ENCODE measurements at places on chromosomes 11 and 22.

GRCh38 chr22:39925273-39925672 lies 24.4 kb downstream of the GRAP2 start:
- no peak for DNase-seq

DNA sequence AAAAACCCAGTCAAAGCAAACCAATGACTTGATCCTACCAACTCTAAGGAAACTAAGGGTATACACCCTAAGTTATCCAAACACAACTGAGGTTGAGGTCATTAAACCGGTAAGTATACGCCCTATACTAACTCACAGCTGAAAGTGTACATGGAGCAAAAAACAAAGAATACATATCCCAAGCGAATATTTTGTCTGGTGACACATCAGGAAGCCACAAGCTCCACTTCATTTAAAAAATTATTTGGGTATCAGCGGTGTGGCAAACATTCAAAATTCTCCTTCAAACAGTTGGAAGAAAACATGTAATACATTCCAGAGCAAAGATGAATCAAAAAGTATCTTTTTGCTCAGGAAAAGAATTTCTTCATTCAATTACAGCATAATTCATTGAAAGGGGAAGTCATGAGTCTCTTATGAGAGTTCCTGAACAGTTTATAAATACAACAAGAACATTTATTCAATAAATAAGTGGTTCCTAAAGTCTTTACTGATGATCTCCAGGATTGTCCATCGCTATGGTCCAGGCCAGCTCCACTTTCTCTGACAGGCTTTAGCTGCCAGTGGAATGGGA lies 4.5 kb upstream of the JAML start:
- no peak for DNase-seq

DNA sequence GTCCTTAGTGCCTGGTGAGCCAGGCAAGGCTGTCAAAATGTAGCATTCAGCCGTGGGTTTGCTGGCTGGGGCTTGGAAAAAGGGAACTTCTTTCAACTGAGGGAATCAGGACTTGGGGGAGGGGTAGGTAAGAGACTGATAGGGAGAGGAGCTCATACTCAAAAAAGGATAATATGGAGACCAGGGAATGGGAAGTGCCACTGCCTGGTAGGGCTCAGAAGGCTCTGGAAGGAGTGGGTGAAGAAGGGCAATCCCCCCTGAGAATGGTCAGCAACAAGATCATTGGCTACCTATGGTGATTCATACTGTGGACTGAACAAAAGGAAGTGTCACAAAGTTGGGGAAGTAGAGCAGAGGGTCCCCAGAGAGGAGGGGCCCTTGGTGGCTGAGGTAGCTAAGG lies 1.9 kb downstream of the CNGA4 start:
- DNase-seq, result no peak

GRCh38 chr11:70637186-70637800 lies 239.0 kb downstream of the CTTN start:
- no peak for DNase-seq

Measured in HAP-1 (cell line).